ENCODE measurements at places on chromosomes 3 and 15. TPM values are rescaled to one million over a fixed set of nuclear protein-coding genes. Genes with fewer than 3 reads are reported as not detected.

The BTLA gene
- not detected for total RNA-seq

The MST1R gene
- total RNA-seq = 6.5 TPM

The ZIC1 gene
- total RNA-seq = not detected

The OCA2 gene
- total RNA-seq = under 0.01 TPM

The ARRDC4 gene
- total RNA-seq = 4.2 TPM

The FETUB gene
- total RNA-seq = not detected

The CEP152 gene
- 2.5 TPM for total RNA-seq

The MYO5C gene
- 26.4 TPM for total RNA-seq

The UACA gene
- 9.4 TPM for total RNA-seq

The ACOX2 gene
- total RNA-seq = 0.41 TPM

The SH3GL3 gene
- total RNA-seq = 1.0 TPM

The C2CD4A gene
- total RNA-seq = 0.75 TPM

The COL6A5 gene
- not detected for total RNA-seq

The TCAIM gene
- 30.3 TPM for total RNA-seq

The ADAMTS9 gene
- total RNA-seq = 217 TPM

The GOLGA8A gene
- total RNA-seq = 21.8 TPM

The TERC gene
- total RNA-seq = 246 TPM

The ITIH3 gene
- not detected for total RNA-seq

The KLF15 gene
- total RNA-seq = 0.67 TPM

The PPM1L gene
- total RNA-seq = 11.1 TPM

The SST gene
- total RNA-seq = not detected

The MRPL47 gene
- 54.1 TPM for total RNA-seq

The VGLL4 gene
- 96.3 TPM for total RNA-seq

The ITGB5 gene
- total RNA-seq = 86.0 TPM

The IL5RA gene
- total RNA-seq = not detected

The UCN2 gene
- 39.1 TPM for total RNA-seq
